A673 (cell line): ENCODE measurements at places on chromosomes 7 and 10. TPM values are rescaled to one million over a fixed set of nuclear protein-coding genes. Genes with fewer than 3 reads are reported as not detected.
A peak's percentile ranks its signal among the peaks of the same experiment; 100 is the strongest.

- no peak for DNase-seq
Observed at GRCh38 chr7:44291733-44292419, 33.5 kb downstream of the CAMK2B start.

DNA sequence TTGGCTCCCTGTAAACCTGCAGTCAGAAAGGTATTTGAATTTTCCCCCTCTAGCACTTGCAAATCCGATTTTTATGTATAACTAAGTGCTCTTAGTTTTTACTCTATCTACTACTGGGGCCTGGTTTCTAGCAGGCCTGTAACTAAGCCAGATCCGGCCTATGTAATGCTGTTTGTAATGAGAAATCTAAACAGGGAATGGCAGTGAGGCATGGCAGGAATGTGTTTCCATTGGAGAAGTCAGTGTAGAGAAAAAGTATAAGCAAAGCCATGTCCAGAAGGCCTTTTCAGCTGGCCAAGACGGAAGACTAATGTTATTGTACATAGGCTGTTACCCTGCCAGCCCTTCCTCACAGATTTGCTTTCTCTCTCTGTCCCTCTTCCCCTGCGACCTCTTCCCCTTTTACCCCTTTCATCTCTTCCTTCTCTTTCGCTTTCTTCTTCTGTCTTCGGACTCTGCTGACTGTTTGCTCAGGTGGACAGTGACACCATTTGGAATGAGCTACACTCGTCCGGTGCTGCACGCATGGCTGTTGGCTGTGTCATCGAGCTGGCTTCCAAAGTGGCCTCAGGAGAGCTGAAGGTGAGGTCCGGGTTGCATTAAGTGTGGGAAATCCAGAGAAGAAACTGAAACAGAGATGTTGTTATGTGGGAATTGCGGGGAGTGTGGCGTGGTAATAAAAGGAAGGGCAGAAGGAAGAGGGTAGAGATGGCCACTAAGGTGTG lies 297.5 kb downstream of the HDAC9 start:
- DNase-seq: no peak

DNA sequence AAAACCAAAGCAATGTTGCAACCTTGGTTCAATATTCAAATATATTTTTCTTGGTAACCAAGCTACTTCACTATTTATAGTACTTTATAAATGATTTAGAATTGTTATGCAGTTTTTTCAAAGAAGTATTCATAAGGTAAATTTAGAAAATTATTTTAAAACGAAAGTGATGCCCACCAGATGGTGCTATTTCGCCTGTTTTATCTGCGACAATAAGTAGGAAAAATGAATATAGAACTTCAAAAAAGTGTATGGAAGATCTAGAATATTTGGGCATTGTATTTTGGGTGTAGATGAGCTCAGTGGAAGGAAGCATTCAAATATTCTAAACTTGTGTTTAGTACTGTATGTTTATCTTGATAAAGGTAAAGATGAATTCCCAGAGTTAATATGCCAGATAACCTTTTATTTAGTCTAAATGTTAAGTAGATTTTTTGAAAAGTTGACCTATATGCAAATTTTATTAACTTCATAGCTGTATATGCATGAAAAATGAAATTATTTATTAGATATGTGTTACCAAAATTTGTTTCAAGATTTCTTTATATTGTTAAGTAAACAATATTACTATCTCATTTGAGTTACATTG lies 93.2 kb downstream of the ADK start:
- DNase-seq: peak; percentile 71

- no peak for DNase-seq
Observed at GRCh38 chr7:100027197-100027596, 11.8 kb downstream of the ZKSCAN1 start.

GRCh38 chr10:85544956-85545355 lies 821.6 kb downstream of the GRID1 start:
- no peak for DNase-seq

- DNase-seq: no peak
Observed at GRCh38 chr7:152572101-152572500, 103.8 kb downstream of the XRCC2 start.

- peak; percentile 16 for DNase-seq
Observed at GRCh38 chr7:67823345-67823744, 826.7 kb downstream of the TYW1 start.

DNA sequence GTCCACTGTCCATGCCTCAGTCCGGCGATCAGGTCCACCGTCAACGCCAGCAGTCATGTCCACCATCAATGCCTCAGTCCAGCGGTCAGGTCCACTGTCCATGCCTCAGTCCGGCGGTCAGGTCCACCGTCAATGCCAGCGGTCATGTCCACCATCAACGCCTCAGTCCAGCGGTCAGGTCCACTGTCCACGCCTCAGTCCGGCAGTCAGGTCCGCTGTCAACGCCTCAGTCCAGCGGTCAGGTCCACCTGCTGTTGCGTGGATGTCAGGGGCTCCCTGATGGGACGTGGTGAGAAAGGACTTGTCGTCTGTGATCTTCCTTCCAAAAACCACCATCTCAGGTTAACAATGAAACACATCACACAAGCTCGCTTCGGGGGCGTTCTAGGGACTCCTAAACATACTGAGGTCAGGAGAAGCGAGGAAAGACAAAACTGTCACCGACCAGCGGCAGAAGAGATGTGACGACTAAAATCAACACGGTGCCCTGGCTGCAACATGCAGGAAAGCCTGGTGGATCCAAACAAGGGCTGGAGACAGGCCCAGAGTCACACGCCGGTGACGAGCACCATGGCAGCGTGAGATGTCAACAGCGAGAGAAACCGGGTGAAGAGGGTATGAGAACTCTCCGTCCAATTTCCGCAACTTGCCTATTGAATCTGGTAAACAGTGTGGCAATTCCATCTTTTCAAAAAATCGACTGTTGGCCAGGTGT lies 264.2 kb downstream of the MAD1L1 start:
- DNase-seq: no peak

GRCh38 chr10:100978901-100979195 lies 8.4 kb downstream of the MRPL43 start:
- no peak for DNase-seq

DNA sequence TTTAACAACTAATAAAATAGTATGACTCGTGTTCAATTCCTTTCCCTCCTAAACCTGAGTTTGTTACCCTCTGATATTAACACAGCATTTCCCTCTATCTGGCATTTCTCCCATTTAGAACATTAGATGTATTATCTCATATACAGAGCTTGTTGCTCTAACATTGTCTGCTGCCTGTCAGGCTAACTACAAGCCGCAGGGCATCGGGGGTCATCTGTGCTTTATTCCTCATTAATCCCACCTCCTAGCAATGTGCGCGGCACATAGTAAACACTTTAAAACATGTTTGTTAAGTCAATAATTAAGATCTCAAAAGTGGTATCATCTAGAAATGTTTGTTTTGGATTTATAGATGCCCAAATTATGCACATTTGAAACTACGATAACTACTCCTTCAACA lies 52.9 kb upstream of the NEBL start:
- DNase-seq: no peak

DNA sequence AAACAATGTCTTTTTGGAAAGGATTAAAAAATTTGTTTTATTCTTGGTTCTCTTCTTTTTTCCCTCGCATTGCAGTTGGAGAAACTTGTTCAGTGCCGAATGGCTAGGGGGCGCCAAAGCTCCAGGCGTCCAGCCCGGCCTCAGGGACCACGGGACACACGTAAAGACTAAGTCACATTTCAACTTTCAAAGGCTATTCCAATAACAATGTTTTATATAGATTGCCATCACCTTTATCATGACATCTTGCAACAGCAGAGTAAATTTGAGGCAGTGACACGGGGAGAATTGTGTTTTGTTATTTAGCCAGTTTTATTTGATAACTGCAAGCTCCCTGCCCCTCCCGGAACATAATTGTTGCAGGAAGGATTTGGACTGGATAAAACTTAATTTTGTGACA lies 2.2 kb upstream of the IGFBP3 start:
- DNase-seq: peak; percentile 72

DNA sequence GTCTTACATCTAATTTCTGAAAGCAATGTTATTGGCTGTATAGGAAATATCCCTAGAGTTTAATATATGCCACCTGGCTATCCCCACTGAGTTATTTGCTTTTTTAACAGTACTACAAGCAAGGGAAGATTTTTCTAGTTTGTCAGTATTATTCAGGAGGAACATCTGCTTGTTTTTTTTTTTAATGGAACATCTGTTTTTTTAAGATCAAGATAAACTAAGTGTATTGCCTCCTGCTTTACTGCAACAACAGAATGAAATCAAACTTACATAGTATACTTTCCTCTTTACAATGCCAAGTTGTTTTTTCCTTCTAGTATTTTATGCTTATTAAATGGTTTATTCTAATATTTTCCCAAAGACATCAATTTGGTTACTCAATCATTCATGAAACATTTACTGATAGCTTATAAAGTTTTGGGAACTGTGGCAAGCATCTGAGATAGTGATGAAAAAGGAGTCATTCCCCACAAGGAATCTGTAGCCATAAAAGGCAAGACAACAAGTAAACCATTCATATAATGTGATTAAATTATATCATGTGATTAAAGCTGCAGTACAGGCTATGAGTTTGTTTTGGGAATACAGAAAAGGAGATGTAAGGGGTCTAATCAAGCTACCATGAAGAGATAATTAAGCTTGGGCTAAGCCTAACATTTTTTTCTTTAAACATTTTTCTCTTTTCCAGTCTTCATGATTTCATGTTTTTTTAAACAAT lies 17.4 kb downstream of the MTPN start:
- no peak for DNase-seq

- no peak for DNase-seq
Observed at GRCh38 chr10:14507176-14507575, 176.5 kb upstream of the FRMD4A start.

- no peak for DNase-seq
Observed at GRCh38 chr7:4022265-4022664, 659.8 kb upstream of the FOXK1 start.

DNA sequence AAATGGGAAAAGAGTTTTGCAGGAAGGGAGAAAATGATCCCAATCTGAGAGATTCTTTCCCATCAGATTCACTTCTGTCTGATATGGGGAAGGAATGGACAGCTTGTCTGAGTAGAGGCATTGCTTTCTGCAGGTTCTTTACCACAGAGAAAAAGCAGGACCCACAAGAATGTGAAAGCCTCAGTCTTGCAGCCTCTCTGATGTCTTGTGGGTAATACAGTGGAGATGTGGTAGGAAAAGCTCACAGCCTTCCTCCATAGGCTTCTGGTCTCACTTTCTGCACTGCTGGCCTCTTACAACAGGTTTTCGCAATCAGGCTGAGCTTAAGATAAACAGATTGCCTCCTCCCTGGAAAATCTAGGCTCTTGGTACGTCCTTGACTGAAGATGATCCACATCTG lies 551 bp downstream of the IFIT1 start:
- peak; percentile 20 for DNase-seq

DNA sequence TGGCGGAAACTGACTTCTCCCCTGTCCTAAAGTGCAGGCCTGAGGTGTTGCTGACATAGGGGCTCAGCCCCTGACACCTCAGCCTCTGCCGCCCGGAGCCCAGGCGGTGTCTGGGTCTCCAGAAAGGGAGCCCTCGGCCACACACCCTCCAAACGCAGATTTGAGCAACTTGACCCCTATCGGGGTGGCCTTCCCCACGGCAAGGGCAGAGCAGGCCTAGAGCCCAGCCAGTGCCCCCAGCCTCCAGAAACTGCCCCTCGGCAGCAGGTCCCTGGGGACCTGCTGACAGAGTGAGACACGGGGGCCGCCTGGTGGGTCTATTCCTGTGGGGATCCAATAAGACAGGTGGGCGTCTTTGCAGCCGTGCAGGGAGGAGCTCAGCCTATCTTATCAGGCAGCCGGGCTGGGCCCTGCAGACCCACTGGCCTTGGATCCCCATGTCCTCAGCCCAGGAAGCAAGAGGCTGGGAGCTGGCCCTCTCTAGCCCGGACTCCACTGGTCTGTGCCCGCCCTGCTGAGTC lies 11.0 kb downstream of the TMEM184A start:
- DNase-seq: no peak

The ZEB1 gene
- total RNA-seq: 8.3 and 10.3 TPM in 2 replicates

The SORCS3 gene
- total RNA-seq: not detected in 2 replicates

The FBXL13 gene
- 0.15 and 0.37 TPM in 2 replicates for total RNA-seq

The INA gene
- 14.1 and 16.2 TPM in 2 replicates for total RNA-seq

The TMEM270 gene
- not detected in 2 replicates for total RNA-seq
